Activated naive CD4-positive, alpha-beta T cell treated with anti-CD3 and anti-CD28 coated beads, Interleukin-2, amount 50 U/mL, for 16 hours (primary cell): ENCODE measurements at places on chromosomes 1 and 21.

GRCh38 chr1:244304156-244304555 is 147.6 kb downstream of the ADSS2 start:
- DNase-seq, result no peak

GRCh38 chr1:226609836-226610455 is 61.4 kb downstream of the STUM start:
- no peak for DNase-seq

GRCh38 chr1:150017206-150017750 is 6.8 kb upstream of the OTUD7B start:
- DNase-seq, result no peak

GRCh38 chr1:7921796-7922195 is 18.8 kb downstream of the TNFRSF9 start:
- DNase-seq, result no peak

GRCh38 chr1:153119491-153119971 is 6.2 kb upstream of the SPRR2F start:
- DNase-seq, result no peak

- DNase-seq, result no peak
These were observed 76.7 kb downstream of the TRIM11 start for GRCh38 chr1:228329887-228330286.

DNA sequence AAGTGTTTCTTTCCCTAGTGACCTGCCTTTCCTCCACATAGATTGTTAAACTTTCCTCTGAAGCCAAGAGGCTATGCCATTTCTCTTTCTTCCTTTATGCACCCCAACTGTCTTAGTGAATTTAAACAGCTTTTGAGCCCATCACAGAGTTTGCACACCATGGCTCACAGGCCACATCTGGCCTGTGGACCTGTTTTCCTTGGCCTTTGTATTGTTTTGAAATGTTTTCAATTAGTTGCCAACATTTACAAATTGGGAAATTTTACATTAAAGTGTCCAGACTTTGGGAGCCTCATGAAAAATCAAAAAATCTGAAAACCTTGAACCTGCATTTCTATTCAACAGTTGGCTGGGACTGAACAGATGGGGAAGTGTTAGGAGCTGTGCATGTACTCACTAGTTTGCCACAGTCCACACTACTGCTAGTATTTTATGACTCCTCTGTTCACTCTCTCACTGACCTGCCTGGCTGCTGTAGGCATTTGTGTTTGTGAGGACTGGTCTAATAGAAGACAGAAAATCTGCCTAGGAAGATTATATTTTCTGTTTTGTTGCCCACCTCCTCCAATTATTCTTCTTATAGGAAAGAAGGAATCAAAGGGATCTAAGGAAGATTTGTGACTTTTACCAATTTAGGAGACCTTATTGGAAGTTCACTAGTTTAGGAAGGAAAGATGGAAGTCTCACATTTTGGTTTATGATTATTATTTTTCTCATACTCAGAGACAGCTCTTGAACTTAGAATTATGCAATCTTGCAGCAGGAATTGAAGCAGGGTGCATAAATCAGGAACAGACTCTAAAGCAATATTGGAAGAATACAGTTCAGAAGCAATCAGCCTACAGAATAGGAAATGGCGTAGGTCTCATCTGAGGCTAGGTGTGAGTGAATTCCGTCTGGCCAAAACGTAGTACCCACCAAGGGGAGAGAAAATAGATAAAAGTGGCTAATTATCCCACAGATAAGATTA is 134.7 kb downstream of the HLX start:
- no peak for DNase-seq

GRCh38 chr1:158095737-158096335 is 84.9 kb upstream of the CD1D start:
- no peak for DNase-seq

- DNase-seq, result no peak
These were observed 332.7 kb downstream of the CHRM3 start for GRCh38 chr1:239718997-239719628.

DNA sequence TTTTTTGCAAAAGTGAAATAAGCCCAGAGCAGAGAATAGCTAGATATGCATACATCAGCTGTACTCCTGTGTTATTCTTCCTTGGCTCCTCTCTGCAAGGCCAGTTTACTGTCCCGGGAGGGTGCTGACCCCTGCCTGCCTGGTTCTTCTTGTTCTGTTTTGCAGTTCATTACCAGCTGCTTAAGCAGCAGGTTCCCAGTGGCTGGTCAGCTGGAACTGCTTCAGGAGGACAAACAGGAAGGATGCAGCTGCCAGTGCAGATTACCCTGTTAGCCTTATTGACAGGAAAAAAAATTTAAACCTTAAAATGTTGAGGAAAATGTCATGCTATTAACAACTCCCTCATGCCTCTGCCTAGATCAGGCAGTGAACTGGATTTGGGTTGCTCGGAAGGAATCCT is 16.0 kb upstream of the LRIG2 start:
- DNase-seq, result no peak

- no peak for DNase-seq
These were observed 2.3 kb downstream of the C1orf87 start for GRCh38 chr1:60071296-60071695.

DNA sequence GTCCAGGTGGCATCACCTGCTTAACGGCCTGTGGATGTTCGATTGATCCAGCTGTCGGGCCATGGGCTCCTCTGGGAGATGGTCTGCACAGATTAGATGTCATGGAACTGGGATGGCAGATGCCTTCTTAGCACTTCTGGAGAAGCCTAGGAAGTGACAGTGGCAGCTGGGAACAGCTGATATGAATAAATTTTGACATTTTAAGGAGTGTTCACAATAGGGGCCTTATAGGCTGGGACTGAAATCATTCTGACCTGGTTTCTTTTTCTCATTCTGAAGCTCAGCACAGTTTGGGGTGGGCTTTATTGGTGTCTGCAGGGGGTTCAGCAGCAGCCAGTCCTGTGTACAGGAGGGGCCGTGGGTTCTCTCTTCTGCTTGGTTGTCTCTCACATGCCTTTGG is 175.3 kb downstream of the CACNA1E start:
- no peak for DNase-seq

DNA sequence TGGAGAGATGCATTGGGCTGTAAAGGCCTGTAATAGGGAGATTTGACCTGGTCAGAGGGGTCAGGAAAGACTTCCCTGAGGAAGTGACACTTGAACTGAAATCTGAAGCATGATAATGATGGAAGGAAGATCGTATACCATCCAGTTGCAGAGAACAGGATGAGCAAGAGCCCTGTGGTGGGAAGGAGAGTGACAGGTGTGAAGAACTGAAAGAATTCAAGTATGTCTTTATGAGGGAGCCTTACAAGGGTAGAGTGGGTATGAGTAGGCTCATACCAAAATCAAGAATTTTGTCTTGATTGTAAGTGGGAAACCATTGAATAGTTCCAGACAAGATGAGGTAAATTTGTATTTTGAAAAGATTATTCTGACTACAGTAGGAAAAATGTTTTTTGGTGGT is 129.4 kb downstream of the RASAL2 start:
- no peak for DNase-seq

DNA sequence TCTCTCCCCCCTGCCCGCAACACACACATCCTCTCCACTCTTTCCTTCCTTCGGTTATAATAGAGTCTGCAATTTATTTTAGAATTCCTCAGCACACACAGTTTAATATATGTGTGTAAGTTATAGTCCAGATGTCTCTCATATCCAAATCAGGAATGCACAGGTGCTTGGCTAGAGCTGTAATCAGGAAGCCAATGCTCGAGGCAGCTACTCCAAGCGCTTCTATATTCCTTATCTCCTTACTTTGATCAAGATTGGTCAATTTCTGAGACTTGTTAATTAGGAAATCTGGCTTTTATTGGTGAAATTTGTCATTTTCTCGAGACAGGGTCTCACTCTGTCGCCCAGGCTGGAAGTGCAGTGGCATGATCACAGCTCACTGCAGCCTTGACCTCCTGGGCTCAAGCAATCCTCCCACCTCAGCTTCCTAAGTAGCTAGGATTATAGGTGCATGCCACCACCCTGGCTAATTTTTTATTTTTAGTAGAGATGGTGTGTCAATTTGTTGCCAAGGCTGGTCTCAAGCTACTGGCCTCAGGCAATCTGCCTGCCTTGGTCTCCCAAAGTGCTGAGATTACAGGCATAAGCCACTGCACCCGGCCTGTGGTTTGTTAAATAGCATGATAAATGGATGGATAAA is 27.7 kb downstream of the RPL5 start:
- no peak for DNase-seq

DNA sequence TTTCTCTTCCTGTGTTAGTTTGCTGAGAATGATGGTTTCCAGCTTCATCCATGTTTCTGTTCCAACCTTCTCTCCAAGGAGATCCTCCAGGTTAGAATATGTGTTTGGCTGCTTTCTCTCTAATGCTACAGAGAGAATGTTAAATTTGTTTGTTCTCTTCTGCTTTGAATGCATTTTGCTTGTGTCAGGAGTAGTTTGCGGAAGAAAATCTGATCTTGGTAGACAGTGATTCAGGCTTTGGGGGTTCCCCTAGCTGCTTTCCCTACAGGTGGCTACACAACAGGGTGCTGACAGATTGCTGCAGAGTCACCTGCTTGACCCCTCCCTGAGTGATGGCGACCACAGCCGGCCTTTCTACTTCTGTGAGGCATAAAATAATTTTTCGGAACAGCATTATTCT is 41.8 kb downstream of the MACO1 start:
- peak; percentile 24 for DNase-seq

GRCh38 chr1:20575541-20576336 is 13.2 kb upstream of the CDA start:
- DNase-seq, result no peak

GRCh38 chr1:27331922-27332321 is 9.9 kb upstream of the SYTL1 start:
- DNase-seq, result no peak

GRCh38 chr21:46411691-46412090 is 47.0 kb upstream of the DIP2A start:
- no peak for DNase-seq

DNA sequence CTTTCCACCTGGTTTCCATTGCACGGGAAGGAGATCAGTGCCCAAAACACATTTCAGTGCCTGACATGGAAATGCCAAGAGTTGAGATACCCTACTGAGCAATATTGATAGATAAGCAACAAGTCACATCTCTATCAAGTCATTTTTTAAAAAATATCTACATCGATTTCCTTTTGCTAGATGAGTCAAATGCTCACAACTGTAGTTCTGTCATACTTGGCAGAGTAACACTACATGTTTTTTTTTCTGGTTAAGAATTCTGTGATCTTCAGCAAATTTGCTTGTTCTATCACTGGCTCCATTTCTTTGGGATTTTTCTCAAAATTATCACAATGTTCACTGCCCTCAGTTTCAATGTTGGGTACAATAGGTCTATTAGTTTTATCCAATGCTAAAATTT is 145.4 kb downstream of the ZC3H11B start:
- DNase-seq, result no peak

DNA sequence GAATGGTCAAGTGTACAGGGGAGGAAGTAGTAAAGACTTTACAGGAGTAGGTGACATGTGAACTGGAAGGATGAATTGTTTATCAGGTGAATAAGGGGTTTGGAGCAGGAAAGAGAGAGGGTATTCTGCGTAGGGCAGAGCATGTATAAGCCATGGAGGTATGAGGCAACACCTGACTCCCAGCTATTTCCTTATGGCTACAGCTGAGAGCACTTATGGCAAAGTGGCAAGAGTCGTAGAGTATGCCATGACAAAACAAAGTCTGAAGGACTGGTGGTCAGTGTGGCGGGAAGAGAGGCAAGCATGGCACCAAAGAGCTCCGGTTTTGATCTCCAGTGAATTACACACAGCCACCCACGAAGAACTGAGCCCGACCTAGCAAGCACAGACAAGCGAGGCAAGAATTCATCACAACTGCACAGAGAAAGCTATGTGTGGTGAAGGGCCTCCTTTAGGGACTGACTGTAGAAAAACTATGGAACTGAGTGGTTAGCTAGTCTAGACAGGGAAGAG is 9.0 kb upstream of the ELOVL1 start:
- no peak for DNase-seq

DNA sequence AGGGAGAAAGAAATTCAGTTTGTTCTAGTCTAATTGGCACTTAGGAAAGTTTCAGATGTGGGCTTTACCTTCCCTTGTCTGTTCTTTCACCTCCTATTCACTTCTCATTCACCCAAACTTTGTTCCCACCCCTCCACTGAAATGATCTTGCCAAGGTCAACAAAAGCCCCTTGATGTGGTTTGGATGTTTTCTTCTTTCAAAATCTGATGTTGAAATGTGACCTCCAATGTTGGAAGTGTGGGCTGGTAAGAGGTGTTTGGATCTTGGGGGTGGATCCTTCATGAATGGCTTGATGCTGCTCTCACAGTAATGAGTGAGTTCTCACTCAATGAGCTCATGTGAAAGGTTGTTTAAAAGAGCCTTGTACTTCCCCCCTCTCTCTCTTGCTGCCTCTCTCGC is 379.3 kb downstream of the HHIPL2 start:
- no peak for DNase-seq

DNA sequence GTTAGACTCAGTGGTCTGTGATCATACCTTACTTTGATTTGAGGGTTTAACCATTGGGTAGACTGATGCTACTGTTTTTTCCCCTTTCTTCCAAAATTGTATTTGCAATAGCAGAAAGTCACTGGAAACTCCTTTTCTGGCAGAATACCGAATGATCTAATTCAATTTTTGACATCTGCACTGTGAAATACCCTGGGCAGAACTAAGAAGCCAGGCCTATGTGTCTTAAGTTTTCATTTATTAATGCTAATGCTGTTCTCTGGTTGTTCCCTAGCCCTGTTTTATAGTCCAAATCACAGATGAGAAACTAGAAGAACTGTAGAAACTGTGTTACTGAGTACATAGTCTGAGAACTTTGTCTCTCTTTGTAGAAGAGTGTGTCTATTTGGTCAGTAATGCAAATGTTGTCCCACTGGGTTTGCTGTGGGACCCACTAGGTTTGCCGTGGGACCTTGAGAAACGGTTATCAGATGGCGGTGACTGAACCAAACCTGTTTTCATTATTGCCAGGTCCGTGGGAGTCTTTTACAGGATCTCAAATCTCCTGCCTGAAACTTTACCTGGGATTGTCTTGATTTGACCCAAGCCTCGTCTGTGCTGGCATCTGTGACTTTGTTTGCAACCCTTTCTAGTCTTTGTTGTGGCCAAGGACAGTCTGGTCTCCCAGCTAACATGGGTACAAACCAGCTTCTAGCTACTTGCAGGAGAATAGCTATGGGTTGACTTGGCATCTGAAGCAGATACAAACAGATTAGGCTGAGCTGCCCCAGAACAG is 41.4 kb downstream of the PEX14 start:
- no peak for DNase-seq

- no peak for DNase-seq
These were observed 87.9 kb upstream of the SOX13 start for GRCh38 chr1:203985044-203985443.

DNA sequence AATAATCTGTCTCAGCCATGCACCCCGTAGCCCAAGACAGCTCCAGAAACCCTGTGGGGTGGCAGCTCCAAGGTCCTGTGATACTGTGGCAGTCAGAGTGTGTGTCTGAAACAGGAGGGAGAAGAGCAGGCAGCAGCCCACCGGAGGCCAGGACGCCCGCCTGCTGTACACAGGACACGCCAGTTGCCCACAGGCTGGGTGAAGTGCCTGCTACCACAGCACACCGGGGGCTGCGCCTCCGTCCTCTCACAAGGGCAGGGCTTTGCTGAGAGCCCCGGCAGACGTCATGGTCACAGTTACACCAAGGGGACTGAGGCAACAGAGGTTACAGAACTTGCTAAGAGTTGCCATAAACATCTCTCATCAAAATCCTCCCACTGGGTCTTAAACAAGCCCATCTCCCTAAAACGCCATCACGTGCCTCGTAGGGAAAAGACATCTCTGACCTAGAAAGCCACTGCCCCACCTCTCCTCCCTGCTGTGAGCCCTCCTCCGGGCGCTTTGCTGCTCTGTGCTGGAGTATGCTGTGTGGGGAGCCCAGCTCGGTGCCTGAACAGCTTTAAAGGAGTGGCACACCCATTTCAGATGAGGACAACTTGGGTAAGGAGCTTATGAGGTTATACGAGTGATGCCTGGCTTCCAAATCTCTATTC is 5.3 kb downstream of the C1orf174 start:
- no peak for DNase-seq
